KG1 (cell line): ENCODE measurements at places on chromosomes 12 and 14.

DNA sequence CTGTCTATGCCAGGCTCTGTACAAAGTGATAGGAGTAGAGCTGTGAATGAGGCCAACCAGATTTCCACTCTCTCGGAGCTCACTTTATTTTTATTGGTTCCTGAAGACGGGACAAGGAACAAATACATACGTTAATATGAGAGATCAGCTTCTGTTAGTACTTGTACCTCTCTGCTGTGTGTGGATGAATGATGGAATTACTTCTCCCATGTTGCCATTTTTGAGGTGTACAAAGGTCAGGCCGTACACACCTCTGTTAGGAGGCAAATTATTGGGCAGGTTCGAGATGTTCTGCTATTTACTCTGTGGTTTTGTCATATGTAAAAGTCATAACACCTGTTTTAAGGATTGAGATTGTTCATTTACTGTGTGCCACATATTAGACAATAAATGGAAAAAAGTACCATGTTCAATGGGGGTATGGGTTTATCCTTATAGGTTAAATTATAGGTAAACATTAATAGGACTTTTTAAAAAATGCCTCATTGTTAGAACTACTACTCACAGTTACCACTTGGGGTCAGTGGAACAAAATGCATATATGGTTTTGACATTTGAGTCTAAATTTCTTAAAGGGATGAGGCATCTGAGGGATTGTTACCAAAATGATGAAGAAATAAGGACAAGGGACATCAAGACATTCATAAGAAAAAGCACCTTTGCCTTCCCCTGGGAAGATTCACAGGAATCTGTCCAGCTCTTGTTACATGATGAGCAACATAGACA lies 26.9 kb downstream of the WBP11 start:
- DNase-seq: peak; percentile 2

DNA sequence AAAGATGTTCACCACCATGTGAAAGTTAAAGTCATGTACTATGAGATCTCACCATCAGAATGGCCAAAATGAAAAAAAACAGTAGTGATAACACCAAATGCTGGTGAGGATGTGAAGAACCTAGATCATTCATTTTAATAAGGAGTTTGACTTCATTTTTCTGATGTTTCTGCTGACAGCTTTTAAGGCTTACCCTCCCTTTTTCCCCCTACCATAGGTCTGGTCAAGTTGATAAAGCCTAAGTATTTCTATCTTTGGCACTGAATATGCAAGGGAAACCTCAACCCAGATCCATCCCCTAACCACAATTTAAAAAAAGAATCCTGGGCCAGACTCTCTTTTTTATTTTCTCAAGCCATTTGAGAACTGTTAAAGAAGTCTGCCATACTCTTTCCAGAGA lies 689.6 kb upstream of the FOXG1 start:
- DNase-seq: no peak

GRCh38 chr12:110370732-110371231 lies 32.7 kb downstream of the ANAPC7 start:
- no peak for DNase-seq

GRCh38 chr14:31510222-31510621 lies 22.4 kb upstream of the GPR33 start:
- DNase-seq: no peak

DNA sequence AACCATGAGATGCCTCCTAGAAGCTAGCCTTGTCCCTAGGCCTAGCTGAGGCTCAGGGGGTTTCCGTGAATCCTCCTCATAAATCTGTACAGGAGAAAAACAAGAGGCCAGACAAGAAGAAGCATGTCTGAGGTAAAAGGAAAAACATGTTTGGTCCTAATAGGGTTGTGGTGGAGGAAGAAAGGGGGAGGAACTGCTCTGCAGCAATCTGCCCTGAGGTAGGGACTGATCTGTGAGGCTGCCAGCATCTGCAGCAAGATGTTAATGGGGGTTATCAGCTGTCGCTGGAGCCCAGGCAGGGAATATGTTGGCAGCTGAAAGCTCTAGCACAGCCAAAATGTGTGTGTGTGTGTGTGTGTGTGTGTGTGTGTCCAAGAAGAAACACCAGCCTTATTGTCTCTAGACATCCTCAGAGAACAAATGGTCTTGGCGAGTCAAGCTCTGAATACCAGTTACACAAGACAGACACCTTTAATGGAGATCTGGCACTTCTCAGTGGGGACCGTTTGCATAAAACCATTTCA lies 218.5 kb downstream of the NUAK1 start:
- DNase-seq: no peak

GRCh38 chr12:28620281-28620680 lies 430.0 kb downstream of the CCDC91 start:
- no peak for DNase-seq

- DNase-seq: no peak
Observed at GRCh38 chr14:99729991-99730875, 46.1 kb downstream of the CYP46A1 start.

GRCh38 chr12:124660851-124661250 lies 93.4 kb upstream of the NCOR2 start:
- DNase-seq: no peak

DNA sequence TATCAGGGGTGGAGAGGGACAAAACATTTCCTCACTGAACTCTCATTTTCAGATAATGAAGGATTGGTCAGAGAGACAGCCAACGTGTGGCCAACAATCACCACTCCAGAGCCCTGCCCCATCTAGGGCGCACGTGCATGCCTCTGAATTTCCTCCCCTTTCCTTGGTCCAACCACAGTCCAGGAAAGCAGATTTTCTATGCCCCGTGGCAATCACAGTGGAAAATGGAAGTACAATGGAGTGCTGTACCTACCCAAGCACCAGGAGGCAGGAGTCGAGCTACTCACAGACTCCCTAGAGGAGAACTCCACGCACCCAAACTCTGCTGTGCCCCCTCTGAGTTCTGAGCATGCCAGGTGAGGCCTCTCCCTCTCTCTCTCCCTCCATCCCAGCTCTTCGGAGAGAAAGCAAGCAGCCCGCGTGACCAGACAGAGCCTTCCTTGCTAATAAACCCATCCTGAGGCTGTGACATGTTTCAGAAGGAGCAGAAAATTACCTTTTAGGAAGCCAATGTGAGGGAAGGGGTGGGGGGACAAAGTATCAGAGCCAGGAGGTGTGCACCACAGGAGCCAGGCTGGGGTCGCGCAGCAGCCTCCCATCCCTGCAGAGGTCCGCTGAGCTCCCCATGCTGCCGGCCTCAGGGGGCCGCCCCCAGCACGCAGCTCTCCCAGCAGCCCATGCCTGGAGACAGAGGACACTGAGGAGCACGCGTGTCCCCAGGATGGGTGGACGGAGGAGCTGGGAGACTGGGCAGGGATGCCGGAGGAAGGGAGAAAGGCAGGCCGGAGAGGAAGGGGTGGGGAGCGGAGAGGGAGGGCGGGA lies 73.4 kb downstream of the PITPNM2 start:
- no peak for DNase-seq
